Bronchial epithelial cell (primary cell): ENCODE measurements at places on chromosomes 16 and 17. TPM values are rescaled to one million over a fixed set of nuclear protein-coding genes. Genes with fewer than 3 reads are reported as not detected.

CCL18 gene
- total RNA-seq: under 0.01 TPM in 1 of 2 replicates, not detected in the other

MRPL45 gene
- 23.7 and 26.5 TPM in 2 replicates for total RNA-seq

SPNS1 gene
- 20.8 and 21.4 TPM in 2 replicates for total RNA-seq

KRT14 gene
- 463 and 1,445 TPM in 2 replicates for total RNA-seq

DNAI2 gene
- total RNA-seq: not detected in 2 replicates

CA7 gene
- not detected in 2 replicates for total RNA-seq
